Activated naive CD4-positive, alpha-beta T cell (primary cell): ENCODE measurements at places on chromosomes 4 and X.

GRCh38 chrX:20393944-20394343 lies 127.2 kb upstream of the RPS6KA3 start:
- no peak for DNase-seq

DNA sequence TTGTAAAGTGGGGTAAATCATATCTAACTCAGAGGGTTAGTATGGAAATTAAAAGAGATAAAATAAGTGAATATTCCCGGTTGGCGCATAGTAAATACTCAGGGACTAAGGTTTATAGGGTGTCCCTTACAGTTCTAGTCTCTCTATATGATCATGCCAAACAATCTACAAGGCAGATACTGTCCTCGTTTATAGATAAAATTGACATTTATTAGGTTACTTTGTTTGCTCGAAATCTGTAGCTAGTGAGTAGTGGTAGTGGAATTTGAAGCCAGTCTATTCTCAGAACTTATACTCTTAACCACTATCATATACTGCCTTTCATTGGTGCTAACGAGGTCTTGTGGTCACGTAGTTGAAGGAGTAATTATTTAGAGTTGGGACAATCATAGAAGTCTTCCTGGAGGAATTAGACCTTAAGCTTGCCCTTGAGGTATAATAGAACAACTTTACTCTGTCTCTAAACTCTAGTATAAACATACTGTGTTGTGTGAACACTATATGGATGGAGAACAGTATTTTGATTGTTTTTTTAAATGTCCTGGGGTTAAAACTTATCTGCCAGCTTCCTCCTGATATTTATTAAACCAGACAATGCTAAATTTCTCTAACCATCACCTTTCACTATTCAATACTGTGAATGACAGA lies 324.0 kb downstream of the STIM2 start:
- DNase-seq: no peak

DNA sequence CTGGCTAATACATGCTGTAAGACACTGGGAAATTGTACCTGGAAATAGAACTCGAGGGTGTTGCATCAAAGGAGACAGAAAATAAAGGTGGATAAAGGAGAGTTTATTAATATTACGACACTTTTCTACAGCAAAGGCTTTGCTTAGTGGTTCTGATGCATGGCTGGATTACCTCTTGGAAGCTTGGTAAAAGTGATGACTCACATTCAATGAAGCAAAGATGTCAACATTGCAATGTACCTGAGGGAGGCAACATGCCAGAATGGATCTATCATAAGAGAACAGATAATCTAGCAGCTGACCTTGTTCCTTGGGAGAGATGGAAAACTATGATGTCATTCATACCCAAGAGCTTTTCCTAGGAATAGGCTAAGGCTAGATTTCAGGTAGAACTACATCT lies 735.1 kb upstream of the DIAPH2 start:
- no peak for DNase-seq

- no peak for DNase-seq
Observed at GRCh38 chrX:34300871-34301270, 168.8 kb upstream of the FAM47A start.

- no peak for DNase-seq
Observed at GRCh38 chr4:169361756-169362155, 91.0 kb upstream of the SH3RF1 start.

GRCh38 chrX:46400530-46401443 lies 144.4 kb downstream of the ZNF674 start:
- DNase-seq: no peak

DNA sequence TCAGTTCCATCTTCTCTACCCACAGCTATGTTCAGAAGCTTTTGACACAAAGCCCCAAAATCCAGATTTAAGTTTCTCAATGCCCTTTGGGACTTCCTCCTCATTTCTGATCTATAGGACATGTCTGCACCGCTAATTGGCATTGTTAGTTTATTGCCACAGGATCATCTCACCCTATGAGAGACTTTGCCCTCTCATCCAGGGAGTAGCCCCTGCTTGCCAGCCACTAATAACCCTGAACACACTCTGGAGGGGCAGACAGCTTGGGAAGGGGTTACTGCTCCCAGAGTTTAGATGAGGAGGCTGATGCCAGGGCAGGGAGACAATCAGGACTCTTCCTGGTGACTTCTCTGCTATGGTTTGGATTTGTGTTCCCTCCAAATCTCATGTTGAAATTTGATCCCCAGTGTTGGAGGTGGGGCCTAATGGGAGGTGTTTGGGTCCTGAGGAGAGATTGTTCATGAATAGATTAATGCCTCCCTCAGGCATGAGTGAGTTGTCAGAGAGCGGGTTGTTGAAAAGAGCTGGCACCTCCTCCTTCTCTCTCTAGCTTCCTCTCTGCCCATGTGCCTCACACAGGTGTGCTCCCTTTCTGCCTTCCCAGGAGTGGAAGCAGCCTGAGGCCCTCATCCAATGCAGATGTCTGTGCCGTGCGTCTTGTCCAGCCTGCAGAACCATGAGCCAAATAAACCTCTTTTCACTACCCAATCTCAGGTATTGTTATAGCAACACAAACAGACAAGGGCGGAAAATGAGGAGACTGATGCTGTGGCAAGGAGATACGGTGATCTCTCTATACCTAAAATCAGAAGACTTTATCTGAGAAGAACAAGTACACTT lies 3.6 kb upstream of the SCARB2 start:
- no peak for DNase-seq

DNA sequence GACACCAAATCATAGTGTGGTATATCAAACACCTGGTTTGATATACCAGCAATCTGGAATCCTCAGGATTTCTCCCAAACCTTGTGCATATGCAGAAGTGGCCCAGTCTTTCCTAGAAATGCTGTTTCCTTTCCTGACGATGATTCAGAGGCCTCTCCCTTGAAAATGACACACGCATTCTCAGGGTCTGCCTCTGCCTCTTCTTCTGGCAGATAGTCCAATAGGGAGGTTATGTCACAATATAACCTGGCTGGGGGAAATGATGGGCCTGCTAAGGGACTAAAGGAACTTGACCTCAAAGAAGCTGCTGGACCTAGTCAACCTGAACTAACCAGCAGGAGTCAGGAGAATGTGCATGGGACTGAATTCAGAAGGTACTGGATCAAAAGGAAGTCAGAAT lies 435.2 kb downstream of the IDS start:
- no peak for DNase-seq

DNA sequence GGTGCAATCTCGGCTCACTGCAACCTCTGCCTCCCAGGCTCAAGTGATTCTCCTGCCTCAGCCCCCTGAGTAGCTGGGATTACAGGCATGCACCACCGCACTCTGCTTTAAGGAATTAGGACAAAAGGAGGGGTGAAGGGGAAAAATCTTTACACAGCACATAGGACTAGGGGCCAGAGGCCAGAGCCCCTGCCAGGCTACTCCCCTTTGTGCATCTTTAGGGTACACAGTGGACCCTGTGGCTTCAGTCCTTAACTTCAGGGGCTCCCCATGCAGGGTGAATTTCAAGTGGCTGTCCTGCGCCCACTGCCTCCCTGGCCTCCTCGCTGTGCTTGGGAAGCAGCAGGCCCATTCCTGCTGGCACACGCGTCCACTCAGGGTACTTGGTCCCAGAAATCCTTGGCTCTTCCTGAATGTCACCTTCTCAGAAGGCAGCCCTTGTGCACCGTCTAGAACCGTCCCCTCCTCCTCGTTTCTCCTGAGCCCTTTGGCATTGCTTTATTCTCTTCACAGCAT lies 138.9 kb upstream of the PSAPL1 start:
- no peak for DNase-seq

DNA sequence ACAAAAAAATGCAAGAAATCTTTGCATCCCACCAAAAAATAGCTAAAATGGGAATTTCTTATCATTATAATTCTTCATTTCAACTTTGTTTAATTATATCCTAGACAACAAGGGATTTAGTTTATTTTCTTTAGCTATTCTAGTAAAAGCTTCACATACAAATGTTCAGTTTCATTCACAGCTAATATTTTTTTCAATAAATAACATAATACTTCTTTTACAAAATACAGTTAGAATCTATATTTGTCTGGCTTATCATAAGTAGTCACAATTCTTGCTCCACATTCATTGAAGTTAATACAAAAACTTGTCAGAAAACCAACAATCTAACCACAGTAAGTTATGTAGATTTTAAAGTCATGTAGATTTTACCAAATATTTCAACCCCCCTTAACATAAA lies 414.4 kb downstream of the FAT4 start:
- DNase-seq: no peak
